ENCODE measurements at places on chromosomes 13 and 19.

- DNase-seq = no peak
These were observed 301 bp downstream of the POP4 start for GRCh38 chr19:29606420-29606747.

- no peak for DNase-seq
These were observed 17.9 kb upstream of the CSNK1A1L start for GRCh38 chr13:37123337-37123736.

- DNase-seq = no peak
These were observed 579.1 kb downstream of the GPC6 start for GRCh38 chr13:93805736-93806135.

GRCh38 chr19:10339380-10339960 is at the start of gene ICAM3:
Gene ICAM3 (minus strand): TSS chr19:10339624. CDS start chr19:10339614, 10 bp downstream.
- no peak for DNase-seq

DNA sequence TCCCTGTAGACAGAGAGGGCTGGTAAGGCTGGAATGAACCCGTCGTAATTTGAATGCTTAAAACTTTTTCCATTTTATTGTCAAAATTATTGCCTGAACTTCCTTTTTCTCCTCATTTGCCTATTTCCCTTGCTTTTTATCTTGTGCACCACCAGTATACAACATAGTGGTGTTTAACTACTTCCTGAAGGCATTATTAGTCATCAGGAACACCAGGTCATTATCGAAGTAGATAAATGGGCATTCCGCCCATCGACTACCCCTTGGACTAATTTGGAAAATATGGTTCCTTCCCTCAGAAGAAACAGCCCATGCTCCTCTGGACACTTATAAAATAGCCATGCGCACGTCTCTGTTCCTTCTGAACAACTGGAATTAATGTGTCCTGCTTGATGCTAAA is 232.1 kb downstream of the TM9SF2 start:
- peak; percentile 52 for DNase-seq
